ENCODE measurements at places on chromosomes 1 and 21.
A peak's percentile ranks its signal among the peaks of the same experiment; 100 is the strongest.

- DNase-seq: no peak
Measured at GRCh38 chr1:168609741-168610510, 33.5 kb downstream of the XCL1 start.

DNA sequence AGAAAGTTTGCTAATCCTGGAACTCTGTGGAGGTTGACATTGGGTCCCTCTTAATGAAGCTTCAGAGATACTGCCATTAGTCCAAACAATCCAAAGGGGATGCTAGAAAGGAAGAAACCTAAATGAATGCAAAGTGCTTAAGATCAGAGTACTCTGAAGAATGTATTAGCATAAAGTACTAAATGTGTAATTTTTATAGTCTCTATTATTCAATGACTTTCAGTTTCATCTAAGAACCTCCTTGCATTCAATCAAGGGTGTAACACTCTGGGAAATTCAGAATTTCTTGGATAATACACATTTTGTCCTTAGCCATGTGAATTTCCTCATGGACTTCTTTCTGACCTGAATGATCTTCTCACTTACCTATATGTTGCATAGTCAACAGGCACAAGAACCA lies 1078.5 kb upstream of the ADGRL4 start:
- no peak for DNase-seq

DNA sequence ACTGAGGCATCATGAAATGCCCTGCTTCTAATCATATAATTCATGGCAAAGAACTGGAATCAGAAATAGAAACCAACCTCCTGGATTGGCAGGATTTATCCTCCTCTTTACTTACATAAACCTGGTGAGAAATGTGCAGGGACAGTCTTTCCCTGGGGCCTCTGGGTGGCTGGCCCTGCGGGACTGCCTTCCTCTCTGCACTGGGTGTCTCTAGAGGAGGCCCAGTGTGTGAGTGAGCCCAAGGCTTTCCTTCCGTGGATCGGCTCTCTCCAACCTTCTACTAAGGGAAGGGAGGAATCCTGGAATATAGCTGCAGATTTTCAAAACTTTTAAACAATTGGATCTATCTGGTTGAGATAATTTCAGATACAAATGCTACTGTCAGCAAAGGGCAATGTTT lies 11.4 kb upstream of the ATP1A1 start:
- no peak for DNase-seq

DNA sequence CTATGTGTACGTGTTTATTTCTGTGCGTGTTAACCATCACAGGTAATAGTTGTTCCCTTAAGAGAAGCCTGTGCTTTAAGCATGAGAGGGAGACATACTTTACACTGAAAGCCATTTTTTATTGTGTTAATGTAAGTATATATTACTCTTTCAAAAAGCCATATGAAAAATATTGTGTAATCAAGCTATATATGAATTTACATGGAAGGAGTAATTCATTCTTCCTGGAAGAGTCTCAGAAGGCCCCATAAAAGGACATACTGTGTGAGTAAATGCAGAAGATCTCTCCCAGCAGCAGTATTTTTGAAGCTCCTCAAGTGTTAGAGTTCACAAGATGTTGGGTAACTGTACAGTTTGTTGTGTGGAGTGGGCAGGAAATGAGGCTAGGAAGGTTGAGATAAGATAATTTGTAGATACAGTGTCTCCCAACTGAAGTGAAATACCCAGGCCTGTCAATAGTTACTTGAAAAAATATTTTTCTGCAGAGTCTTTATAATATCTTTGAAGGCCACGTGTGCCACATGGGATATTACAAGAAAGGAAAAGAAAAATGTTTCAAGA lies 138.3 kb downstream of the PTGER3 start:
- no peak for DNase-seq

DNA sequence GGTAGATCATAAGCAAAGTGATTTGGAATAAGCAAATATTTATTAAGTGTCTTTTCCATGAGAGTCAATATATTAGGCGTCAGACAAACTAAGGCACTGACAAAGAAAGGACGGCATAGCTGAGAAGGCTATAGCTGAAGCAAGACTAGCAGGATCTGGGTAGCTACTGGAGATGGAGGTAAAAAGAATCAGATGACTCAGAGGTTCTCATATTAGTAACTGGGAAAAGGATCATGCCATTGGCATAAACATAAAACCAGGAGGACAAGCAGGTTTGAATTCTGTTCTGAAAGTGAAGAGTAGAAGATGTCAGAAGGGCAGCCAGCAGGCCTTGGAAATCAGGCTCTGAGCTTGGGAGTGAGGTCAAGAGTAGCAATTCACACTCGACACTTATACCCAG lies 531.9 kb downstream of the PTPRC start:
- DNase-seq: no peak

- DNase-seq: peak; percentile 77
Measured at GRCh38 chr21:32475162-32475812, 62.8 kb downstream of the EVA1C start.

GRCh38 chr1:24278726-24279125 lies 40.4 kb upstream of the GRHL3 start:
- no peak for DNase-seq

GRCh38 chr1:31672986-31673385 lies 28.3 kb upstream of the PEF1 start:
- no peak for DNase-seq

GRCh38 chr1:4045397-4046010 lies 145.4 kb upstream of the C1orf174 start:
- DNase-seq: no peak

DNA sequence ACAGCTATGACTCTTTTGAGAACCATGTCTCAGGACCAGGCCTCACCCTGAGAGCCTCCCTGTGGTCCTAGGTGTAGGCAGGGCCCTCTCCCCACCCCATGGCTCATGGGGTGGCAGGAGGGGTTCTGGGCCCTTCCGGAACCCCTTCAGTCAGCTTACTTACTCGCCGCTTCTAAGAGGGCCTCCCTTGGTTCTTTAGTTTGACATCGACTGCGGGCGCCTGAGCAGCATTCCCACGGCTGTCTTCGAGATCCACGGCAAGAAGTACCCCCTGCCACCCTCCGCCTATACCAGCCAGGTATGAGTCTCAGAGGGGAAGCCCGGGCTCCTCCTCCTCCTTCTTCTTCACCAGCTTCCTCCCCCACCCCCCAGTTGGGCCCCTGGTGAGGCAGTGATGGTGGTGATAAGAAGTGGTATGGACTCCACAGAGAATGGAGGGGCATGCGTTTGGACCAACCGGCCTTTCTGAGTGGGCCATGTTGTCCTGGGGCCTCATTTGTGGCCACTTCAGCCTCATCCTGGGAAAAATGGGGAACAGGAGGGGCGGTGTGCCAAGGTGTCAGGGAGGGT lies 28.9 kb downstream of the KCNA10 start:
- DNase-seq: no peak

- DNase-seq: peak; percentile 92
Measured at GRCh38 chr1:172906778-172907592, 143.8 kb downstream of the TNFSF18 start.

GRCh38 chr1:39940253-39940652 lies 14.7 kb upstream of the MFSD2A start:
- DNase-seq: no peak

- DNase-seq: peak; percentile 29
Measured at GRCh38 chr1:75855010-75855409, 58.3 kb downstream of the MSH4 start.

- peak; percentile 81 for DNase-seq
Measured at GRCh38 chr1:40802078-40802741, 18.6 kb downstream of the KCNQ4 start.
